ENCODE measurements at places on chromosomes 3 and 15.

GRCh38 chr3:191047930-191048329 is 151.1 kb upstream of the OSTN start:
- no peaks in the 10 kb centered on the region for H3K27me3 ChIP-seq
- H3K27ac ChIP-seq = no peak overlapping the region
- H3K36me3 ChIP-seq = no peaks in the 10 kb centered on the region
- no peak overlapping the region for H3K4me3 ChIP-seq
- no peak for DNase-seq

DNA sequence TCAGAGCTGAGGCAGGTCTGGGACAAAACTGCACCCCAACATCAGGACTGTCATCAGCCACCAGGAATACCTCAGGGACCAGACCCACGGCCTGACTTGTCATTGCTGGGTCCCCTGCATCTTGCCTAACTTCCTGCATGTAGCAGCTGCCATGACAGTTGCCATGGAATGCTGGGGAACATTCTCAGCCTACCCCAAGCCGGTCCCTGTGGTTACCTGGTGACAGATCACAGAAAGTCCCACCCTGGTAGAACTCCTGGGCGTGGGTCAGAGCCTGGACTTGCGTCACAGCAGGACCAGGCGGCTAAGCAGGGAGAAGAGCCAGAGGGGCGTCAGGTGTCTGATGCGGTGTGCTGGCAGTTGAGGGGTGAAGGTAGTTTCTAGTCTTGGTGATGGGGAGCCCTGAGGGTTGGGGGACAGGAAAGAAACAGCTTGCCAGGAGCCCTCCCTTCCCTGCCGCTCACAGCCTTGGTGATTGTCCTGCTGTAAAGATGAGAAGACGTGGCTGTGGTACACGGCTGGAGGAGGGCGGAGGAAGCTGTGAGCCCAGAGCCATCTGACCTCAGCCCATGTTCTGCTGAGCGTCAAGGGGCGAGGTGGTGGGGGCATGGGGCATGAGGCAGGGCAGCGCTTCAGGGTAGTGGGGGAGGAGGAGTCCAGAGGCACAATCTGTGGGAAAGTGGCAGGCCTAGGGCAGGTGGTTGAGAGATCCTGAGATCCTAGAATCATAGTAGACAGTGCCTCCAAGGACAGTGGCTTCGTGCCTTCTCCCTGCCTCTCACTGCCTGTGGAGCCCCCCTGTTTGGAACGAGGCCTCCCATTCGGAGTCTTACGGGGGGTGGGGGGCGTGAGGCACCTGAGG is 5.4 kb downstream of the H1-8 start:
- H3K4me3 ChIP-seq = no peak overlapping the region
- no peaks in the 10 kb centered on the region for H3K27me3 ChIP-seq
- no peak overlapping the region for H3K27ac ChIP-seq
- H3K4me1 ChIP-seq = no peaks in the 10 kb centered on the region

- H3K27me3 ChIP-seq = no peaks in the 10 kb centered on the region
- no peak overlapping the region for H3K27ac ChIP-seq
- DNase-seq = no peak
- H3K4me1 ChIP-seq = no peaks in the 10 kb centered on the region
These were observed 95.5 kb upstream of the SETMAR start for GRCh38 chr3:4207672-4208071.

DNA sequence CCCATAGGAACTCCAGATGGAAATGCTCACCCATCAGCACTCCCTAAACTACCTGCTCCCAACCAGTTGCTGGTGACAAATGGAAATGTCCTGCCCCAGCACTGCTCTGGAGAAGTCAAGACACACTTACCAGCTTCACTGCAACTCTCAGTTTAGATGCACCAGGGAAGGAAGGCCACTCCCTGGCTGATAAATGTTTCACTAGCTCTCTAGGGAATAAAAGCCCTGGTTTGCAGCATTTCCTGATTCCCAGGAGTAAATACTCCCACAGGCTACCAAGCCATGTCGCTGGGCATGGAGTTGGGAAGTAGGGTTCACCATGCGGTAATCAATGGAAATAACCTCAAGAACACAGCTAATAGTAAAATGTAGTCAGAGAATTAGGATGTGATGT is 112.0 kb upstream of the NEO1 start:
- no peaks in the 10 kb centered on the region for H3K27me3 ChIP-seq
- H3K36me3 ChIP-seq = no peaks in the 10 kb centered on the region
- no peak for DNase-seq

GRCh38 chr15:25710184-25710583 is 152.9 kb downstream of the ATP10A start:
- H3K27ac ChIP-seq = no peak overlapping the region
- H3K36me3 ChIP-seq = peaks cover 40% of the 10 kb centered on the region
- no peaks in the 10 kb centered on the region for H3K27me3 ChIP-seq

DNA sequence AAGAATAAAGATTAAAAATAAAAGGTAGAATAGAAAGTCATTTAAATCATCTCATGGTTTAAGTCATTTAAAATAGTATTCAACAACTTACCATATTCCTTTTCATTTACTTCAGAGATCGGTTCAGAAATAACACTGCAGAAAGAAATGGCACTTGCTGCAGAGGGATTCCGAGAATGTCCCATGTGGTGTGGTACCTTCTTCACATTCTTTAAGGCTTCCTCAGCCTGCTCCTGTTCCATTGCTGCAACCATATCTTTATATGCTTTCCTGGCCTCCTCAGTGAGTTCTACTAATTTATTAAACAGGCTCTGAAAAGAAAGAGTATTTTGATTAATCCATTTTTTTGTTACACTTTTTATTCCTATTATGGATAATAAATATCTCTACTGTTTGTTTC is 32.6 kb upstream of the SHC4 start:
- H3K27ac ChIP-seq = no peak overlapping the region
- DNase-seq = no peak
- H3K27me3 ChIP-seq = no peaks in the 10 kb centered on the region

GRCh38 chr3:13023235-13023970 is 49.8 kb downstream of the IQSEC1 start:
- DNase-seq = no peak
- peak overlapping the region; percentile 88 for H3K27ac ChIP-seq
- no peaks in the 10 kb centered on the region for H3K36me3 ChIP-seq
- no peaks in the 10 kb centered on the region for H3K27me3 ChIP-seq
- H3K4me1 ChIP-seq = peaks cover 48% of the 10 kb centered on the region

GRCh38 chr15:46917721-46918252 is 799.5 kb upstream of the SEMA6D start:
- H3K4me3 ChIP-seq = no peak overlapping the region
- no peaks in the 10 kb centered on the region for H3K27me3 ChIP-seq
- no peaks in the 10 kb centered on the region for H3K36me3 ChIP-seq
- no peak for DNase-seq
- H3K4me1 ChIP-seq = no peaks in the 10 kb centered on the region
- no peak overlapping the region for H3K27ac ChIP-seq

GRCh38 chr3:171457607-171458061 is 2.6 kb downstream of the TNIK start:
- no peaks in the 10 kb centered on the region for H3K36me3 ChIP-seq
- H3K4me1 ChIP-seq = no peaks in the 10 kb centered on the region
- H3K27ac ChIP-seq = no peak overlapping the region
- H3K4me3 ChIP-seq = no peak overlapping the region
- DNase-seq = no peak
- no peaks in the 10 kb centered on the region for H3K27me3 ChIP-seq

GRCh38 chr15:29970402-29970695 is 112.4 kb upstream of the GOLGA8J start:
- H3K4me3 ChIP-seq = no peak overlapping the region
- H3K27ac ChIP-seq = no peak overlapping the region
- no peaks in the 10 kb centered on the region for H3K36me3 ChIP-seq
- DNase-seq = no peak
- no peaks in the 10 kb centered on the region for H3K27me3 ChIP-seq

DNA sequence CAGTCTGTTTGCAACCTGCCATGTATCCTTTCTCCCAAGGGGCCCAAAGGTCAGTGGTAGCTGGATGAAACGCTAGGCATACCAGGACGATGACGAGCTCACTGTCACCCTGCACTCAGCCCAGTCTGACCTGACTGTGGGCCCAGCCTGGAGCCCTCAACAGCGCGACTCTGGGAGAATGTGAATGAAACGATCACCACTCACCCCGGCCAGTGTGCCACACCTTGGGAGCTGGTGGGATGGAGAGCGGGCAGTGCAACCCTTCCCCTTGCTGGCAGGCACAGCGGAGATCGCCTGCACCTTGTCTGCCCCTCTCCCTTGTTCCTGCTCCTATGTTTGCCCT is 27.2 kb downstream of the SRPRB start:
- H3K27ac ChIP-seq = no peak overlapping the region
- DNase-seq = no peak
- no peak overlapping the region for H3K4me3 ChIP-seq
- H3K4me1 ChIP-seq = no peaks in the 10 kb centered on the region

- no peaks in the 10 kb centered on the region for H3K27me3 ChIP-seq
- peak overlapping the region; percentile 81 for H3K4me3 ChIP-seq
- H3K4me1 ChIP-seq = peaks cover 5% of the 10 kb centered on the region
- H3K27ac ChIP-seq = peak overlapping the region; percentile 83
- DNase-seq = no peak
These were observed 929 bp upstream of the MTMR10 start for GRCh38 chr15:30992249-30992864.

DNA sequence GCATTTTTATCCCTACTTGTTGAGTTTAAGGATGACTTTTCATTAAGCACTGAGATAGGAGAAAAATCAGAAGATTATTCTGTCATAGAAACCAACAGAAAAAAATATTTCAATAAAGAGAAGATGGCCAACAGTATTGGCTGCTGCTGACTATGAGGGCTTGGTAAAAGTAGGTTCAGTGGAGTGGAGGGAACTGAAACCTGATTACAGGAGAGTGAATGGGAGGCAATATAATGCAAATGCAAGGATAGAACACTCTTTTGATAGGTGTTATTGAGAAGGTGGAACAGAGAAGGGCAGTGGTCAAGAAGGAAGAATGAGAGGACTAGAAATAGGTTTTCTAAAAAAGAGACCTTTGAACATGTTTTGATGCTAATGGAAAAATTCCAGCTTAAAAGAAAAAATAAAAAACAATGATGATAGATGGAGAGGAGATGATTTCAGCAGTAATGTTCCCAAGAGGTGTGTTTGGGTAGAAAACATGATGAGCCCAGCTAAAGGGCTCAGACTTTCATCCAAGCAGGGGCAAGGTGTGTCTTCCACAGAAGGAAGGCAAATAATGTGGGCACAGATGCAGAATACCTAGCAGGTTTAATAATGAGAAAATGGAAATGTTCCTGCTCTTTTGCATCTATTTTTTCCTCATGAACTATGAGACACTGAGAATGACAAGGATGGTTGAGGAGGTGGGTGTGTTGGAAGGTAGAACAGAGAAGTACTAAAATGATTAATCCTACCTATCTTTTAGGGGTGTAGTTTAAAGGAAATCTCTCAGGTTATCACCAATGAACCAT is 397.9 kb upstream of the GOLIM4 start:
- no peak overlapping the region for H3K4me3 ChIP-seq
- no peaks in the 10 kb centered on the region for H3K27me3 ChIP-seq
- no peak for DNase-seq
- no peak overlapping the region for H3K27ac ChIP-seq
- no peaks in the 10 kb centered on the region for H3K4me1 ChIP-seq

- DNase-seq = no peak
- H3K36me3 ChIP-seq = no peaks in the 10 kb centered on the region
- peaks cover 26% of the 10 kb centered on the region for H3K4me1 ChIP-seq
- H3K27me3 ChIP-seq = no peaks in the 10 kb centered on the region
- H3K4me3 ChIP-seq = no peak overlapping the region
These were observed 45.0 kb upstream of the FSTL1 start for GRCh38 chr3:120495809-120496208.

- H3K27ac ChIP-seq = no peak overlapping the region
- H3K4me3 ChIP-seq = no peak overlapping the region
- DNase-seq = peak; percentile 15
- H3K36me3 ChIP-seq = no peaks in the 10 kb centered on the region
These were observed 8.1 kb downstream of the FAM3D start for GRCh38 chr3:58658508-58658907.

- no peak overlapping the region for H3K4me3 ChIP-seq
- H3K27me3 ChIP-seq = no peaks in the 10 kb centered on the region
- DNase-seq = no peak
- no peak overlapping the region for H3K27ac ChIP-seq
- no peaks in the 10 kb centered on the region for H3K36me3 ChIP-seq
These were observed 41.3 kb downstream of the MYRIP start for GRCh38 chr3:39850716-39851032.

DNA sequence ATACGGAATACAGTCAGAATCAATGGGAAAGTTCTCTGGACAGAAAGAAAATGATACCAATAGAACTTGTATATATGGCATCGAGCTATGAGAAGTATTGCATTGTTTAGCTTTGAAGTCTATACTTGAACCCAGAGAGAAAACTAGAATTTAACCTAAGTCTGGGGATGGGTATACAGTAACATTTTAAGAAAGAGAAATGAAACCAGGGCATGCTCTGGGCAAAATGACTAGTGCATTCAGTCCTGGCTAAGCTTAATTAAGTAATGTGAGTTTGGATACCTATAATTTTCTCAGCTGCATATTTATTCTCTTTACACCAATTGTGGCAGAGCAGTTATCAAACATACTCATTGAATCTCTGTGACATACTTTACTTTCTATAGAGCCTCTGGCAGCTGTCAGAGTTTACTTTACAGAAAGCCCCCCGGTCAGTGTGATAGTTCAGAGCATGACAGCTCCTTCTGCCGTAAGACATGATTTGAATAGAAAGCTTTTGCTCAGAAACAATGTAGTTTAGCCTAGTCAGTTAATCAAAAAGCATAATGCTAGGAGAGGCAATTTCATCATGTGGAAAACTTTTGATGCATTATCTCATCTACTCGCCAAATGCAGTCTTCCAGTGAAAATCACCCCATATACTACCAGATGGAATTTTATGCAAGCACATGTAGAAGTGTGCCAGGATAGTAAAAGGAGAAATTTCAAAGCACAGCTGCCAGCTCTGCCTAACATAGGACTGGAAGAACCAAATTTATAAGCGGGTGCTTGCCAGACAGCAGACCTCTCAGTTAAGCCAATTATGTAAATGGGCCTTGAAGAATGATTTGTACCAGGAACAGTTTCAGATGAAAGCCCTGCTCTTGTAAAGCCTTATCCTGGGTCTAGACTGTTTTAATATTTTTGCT is 40.7 kb downstream of the OXSM start:
- H3K36me3 ChIP-seq = no peaks in the 10 kb centered on the region
- DNase-seq = no peak
- H3K27me3 ChIP-seq = no peaks in the 10 kb centered on the region
- H3K4me1 ChIP-seq = no peaks in the 10 kb centered on the region
- H3K27ac ChIP-seq = no peak overlapping the region
- H3K4me3 ChIP-seq = no peak overlapping the region

GRCh38 chr3:100467133-100467532 is 25.3 kb upstream of the TMEM45A start:
- no peaks in the 10 kb centered on the region for H3K36me3 ChIP-seq
- DNase-seq = no peak
- H3K27ac ChIP-seq = no peak overlapping the region
- H3K27me3 ChIP-seq = no peaks in the 10 kb centered on the region
- H3K4me3 ChIP-seq = no peak overlapping the region

DNA sequence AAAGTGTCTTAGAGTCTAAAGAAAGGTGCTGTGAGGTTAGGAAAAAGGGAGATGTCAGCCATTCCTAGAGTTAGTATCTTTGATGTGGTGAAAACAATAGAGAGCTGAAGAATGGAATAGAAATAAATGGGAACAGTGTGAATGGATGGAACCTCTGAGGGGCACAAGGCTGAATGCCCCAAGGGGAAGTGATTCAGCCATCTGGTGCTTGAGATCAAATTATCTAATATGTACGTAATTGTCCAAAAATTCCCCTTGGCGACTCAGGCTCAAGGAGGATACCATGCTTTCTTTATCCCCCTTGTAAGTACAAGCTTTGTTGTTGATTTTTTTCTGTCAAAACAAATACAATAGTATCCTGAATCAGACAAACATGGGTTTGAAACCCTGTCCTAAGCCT is 361.6 kb downstream of the LSAMP start:
- H3K36me3 ChIP-seq = no peaks in the 10 kb centered on the region
- H3K4me3 ChIP-seq = no peak overlapping the region
- no peaks in the 10 kb centered on the region for H3K4me1 ChIP-seq
- DNase-seq = no peak
- H3K27ac ChIP-seq = no peak overlapping the region
- no peaks in the 10 kb centered on the region for H3K27me3 ChIP-seq

All from ascending aorta (tissue), 2 donors.